H4 (cell line): ENCODE measurements at places on chromosomes 12 and 14.

DNA sequence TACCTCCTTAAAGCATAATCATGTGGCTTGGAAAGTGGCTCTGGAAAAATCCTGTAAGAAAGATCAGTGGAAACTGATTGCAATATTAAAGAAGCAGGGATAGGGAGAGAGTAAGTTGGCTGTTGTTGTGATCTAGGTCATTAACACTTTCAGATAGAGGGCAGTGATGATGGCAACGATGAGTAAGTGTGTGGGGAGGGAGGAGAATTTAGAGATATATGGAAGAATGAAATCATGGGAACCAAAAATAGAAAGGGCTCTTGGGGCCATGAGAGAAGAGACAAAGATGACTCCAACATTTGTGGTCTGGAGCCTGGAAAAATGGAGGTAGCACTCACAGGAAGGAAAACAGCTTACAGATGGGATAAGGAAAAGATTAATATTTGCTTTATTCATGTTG is 23.3 kb downstream of the SNRPF start:
- no peak for DNase-seq

- DNase-seq, result no peak
Observed at GRCh38 chr12:95088379-95088778, 15.0 kb upstream of the NR2C1 start.

- no peak for DNase-seq
Observed at GRCh38 chr14:81311141-81311540, 89.0 kb downstream of the STON2 start.

- no peak for DNase-seq
Observed at GRCh38 chr12:70772836-70773235, 135.6 kb upstream of the PTPRB start.

- no peak for DNase-seq
Observed at GRCh38 chr12:114679452-114679875, 4.5 kb downstream of the TBX3 start.

DNA sequence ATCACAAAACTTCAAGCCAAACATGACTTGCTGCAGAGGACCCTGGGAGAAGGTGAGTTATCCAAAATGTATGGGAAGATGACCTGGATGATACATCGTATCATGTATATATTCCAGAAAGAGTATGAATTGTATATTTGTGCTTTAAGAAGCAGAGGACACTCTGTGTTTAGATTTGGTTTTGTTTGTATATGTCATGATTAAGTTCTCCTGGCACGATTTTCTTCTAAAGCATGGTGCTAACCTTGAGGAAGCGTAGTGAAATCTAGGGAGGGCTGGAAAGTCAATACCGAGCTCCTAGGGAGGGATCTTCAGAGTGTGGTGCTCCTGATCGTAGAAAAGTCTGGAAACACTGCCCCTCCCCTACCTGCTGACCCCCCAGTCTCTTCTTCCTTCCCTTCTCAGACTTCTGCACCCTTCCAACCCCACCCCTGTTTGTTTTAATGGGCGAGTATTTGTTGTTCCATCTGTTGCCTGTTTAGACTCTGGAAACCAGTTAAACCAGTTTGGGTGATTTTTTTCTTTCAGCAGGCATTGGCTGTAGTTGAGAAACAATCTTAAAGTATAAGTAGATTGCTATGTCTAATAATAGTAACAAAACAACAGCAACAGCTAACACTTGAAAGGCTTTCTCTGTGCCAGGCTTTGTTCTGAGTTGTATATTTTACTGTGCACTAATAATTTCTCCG is 141.6 kb downstream of the KICS2 start:
- no peak for DNase-seq

DNA sequence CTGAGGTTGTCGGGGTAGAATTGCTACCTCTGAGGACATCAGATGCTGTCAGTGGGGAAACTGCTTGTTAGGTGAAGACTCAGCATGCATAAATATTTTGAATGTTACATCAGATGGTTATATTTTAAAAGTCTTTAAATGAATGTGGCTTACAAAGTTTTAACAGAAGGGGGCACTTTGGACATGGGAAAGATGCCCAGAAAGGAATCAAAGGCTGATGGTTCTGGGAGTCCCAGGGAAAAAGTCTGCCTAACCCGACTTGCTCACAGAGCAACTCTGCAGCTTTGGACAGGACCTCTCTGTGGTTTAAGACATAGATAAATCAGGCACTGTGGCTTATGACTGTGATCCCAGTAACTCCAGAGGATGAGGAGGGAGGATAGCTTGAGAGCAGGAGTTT is 474.9 kb downstream of the ATP23 start:
- DNase-seq, result peak; percentile 63

DNA sequence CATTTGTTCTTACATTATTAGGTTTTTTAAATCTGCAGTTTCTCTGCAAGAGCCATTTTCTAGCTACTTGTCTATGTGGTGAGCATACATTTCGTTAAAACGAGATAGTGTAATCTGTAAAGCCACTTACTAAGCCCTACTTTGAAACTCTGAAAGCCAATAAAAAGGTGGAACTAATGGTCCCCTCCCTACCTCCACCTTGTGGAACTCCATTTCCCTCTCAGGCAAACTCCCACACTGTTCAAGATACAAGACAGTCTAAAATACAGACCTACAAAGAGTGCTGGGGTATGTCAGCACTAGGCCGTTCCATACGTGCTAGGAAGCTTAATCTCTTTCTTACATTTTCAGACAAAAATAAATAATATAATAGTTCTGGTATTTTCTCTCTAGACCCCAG is 74.1 kb downstream of the DUSP6 start:
- no peak for DNase-seq

DNA sequence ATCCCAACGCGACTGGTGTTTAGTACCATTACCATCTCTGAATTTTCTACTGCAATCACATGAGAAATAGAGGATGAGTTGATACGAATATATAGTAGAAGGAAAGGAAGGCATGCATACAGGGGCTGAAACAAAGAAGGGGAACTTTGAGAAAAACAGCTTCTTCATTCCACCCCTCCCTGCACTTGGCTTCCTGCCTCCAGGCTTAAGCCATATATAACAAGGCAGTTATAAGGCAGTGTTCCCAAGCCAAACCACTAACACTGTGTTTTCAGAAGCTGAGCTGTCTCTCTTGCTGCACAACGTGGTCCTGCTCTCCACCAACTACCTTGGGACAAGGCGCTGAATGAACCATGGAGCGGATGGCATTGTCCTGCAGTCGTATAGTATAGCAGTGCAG is 11.0 kb downstream of the LETMD1 start:
- DNase-seq, result no peak

DNA sequence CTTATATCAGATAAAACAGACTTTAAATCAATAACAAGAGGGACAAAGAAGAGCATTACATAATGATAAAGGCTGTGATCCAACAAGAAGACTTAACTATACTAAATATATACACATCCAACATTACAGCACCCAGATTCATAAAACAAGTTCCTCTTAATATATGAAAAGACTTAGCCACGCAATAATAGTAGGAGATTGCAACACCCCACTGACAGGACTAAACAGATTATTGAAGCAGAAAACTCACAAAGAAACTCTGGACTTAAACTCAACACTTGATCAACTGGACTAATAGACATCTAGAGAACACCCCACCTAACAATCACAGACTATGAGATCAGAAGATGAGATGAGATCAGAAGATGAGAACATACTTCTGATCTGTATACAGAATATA is 5.7 kb upstream of the CLEC14A start:
- DNase-seq, result no peak

- peak; percentile 30 for DNase-seq
Observed at GRCh38 chr12:26122681-26123481, 2.0 kb downstream of the BHLHE41 start.

- no peak for DNase-seq
Observed at GRCh38 chr12:64821116-64821630, 3.3 kb upstream of the TBC1D30 start.

DNA sequence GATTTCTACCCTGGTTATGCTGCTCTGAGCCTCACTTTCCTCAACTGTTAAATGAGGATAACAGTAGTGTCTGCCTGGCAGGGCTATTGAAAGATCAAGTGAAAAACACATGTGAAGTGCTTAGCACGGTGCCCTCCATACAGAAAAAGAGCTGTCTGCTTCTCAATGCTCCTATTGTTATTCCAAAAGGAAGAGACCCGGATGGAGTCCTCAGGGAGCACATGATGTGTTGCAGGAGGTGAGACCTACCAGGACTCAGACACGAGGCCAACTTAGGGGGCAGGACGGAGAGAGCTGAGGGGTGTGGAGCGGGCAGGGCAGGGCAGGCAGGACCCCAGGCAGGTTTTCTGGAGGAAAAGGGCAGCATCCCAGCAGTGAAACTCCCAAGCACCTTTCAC is 8.9 kb downstream of the FAIM2 start:
- no peak for DNase-seq

GRCh38 chr14:71583194-71583593 is 349.0 kb upstream of the RGS6 start:
- DNase-seq, result no peak

DNA sequence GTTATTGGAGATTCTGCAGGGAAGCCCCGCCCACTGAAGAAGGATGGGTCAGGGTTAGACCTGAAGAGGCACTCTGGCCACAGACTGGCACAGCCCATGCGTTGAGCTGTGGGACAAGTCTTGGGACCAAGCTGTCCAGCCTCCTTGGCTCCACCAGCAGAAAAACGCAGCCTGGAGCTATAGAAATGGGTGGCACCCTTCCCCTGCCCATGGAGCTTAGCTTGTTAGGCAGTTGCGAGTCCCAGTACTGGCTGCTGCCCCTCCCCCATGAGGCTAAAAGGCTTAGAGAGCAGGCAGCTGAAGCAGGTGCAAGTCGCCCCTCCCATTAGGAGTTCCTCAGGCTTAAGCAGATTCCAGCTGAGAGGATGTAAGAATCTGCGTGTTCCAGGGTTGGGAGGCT is 1124.0 kb upstream of the TMEM132C start:
- no peak for DNase-seq

DNA sequence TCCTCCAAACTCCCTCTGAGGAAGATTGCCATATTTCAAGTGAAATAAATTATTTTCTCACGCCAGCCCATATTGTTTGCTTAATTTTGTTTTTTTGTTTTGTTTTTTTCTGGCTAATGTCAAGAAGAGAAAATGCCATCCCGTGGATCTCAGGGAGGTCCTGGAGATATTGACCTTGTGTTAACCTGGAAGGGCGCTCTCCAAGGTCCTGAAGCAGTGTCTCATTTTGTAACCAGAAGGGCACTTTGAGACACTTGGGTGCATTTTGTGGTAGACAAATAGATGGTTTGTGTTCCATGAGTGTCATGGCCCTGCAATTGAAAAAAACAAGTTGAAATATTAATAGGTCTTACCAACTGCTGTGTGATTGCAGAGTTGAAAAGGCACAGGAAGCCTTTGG is 268.9 kb downstream of the SUDS3 start:
- no peak for DNase-seq

GRCh38 chr14:89351516-89352404 is 65.3 kb downstream of the FOXN3 start:
- peak; percentile 22 for DNase-seq

GRCh38 chr14:97218691-97219430 is 421.7 kb downstream of the VRK1 start:
- DNase-seq, result no peak

DNA sequence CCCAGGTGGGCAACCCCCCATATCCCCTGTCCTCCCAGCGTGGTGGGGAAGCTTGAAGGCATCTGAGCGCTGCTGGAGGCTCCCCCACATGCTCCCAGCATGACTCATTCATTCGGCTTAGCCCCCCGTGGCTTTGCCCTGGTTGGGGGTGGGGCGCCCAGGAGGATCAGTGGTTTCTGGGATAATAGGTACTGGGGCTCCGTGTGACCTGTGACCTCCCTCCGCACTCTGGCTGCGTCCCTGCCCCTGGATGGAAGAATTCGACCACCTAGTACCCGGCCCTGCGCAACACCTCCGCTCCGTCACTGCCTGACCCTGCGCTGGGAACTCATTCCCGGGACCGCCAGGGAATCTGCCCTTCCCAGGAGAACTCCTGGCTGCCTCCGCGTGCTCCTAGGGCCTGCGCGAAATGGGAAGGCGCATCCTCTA is 120.1 kb downstream of the AACS start:
- no peak for DNase-seq

- no peak for DNase-seq
Observed at GRCh38 chr14:96235426-96235825, 20.6 kb upstream of the BDKRB1 start.

DNA sequence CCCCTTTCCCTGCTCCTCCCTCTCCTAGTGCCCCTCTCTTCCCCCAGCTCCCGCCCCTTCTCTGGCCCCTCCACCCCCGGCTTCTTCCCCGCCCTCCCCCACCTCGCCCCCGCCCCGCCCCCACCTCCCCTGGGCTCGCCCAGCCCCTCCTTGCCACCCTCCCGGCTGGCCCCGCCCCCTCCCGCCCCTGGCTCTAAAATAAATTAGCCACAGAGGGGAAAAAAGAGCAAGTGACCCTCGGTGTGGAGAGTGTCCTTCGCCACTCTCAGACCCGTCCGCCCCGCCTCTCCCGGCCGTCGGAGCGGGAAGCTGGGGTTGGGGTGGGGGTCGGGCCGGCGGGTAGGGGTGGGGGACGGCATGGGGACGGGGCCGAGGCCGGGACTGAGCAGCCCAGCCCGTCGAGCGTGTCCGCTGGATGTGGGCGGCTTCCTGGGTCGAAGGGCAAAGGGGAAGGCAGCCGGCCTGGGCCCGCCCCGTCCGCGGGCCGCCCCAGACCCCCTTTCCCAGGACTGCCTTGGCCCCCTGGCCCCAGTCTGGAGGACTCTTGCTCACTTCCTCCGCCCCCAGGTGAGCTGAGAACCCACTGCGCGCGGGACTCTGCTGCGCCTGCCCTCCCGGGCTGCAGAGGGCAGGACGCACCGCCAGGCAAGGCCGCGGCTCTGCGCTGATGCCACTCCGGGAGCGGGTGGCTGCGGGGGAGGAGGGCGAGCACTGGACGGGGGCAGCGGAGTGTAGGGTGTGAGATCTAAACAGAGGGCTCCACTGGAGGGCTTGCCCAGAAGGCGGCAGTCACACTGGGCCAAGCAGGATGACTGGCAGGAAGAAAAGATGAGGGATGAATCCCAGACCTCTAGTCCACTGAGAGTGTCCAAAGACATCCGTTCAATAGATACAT is 570 bp upstream of the FIGNL2 start:
- DNase-seq, result no peak

- DNase-seq, result peak; percentile 80
Observed at GRCh38 chr12:64679487-64680001, 69.2 kb downstream of the RASSF3 start.

- peak; percentile 19 for DNase-seq
Observed at GRCh38 chr14:55000381-55000780, 26.5 kb downstream of the WDHD1 start.

GRCh38 chr12:96425321-96425720 is 25.1 kb upstream of the CDK17 start:
- DNase-seq, result no peak

DNA sequence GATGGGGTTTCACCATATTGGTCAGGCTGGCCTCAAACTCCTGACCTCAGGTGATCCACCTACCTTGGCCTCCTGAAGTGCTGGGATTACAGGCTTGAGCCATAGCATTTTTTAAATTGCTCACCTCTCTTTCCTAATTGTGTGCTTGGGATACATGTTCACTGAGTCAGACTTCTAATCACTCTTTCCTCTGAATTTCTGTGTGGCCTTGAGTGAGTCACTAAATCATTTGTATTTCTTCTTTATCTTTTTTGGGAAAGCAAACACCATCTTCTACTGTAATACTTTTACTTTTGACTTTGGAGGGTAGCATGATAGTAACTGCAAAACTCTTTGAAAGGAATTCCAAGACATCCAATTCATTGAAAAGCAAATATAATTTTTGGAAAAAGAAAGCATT is 60.8 kb downstream of the FLRT2 start:
- no peak for DNase-seq
